ENCODE measurements at places on chromosomes 5 and 9. TPM values are rescaled to one million over a fixed set of nuclear protein-coding genes. Genes with fewer than 3 reads are reported as not detected.

TEX48 gene
- not detected for total RNA-seq

- no peak for DNase-seq
Measured at GRCh38 chr9:78698371-78698770, 401.4 kb downstream of the PSAT1 start.

DNA sequence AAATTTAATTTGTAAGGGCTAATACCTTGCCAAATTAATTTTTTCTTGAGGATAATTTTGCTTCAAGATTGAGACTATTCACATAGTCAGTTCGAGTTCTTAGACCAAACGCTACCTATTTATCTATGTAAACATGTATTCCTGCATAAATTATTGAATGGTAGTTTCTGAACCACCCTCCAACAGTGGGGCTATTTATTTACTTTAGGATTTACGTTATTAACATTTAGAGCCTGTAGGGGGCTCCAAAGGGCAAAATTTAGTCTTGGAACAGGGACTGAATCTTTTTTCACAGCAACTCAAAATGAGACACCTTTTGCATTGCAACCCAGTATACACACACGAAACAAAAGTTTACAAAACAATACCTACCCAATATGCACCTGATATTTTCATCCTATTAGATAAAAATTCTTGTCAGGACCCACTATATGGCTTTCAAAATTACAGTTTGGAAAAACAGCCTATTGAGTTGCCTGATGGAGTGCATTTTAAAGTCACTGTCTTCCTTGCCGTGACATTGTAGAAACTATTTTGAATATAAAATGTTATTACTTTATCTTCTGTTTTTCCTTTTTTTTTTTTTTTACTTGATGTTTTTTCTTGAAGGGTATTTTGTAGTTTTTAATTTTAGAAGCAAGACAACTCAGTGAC is 47.1 kb upstream of the POU4F3 start:
- DNase-seq, result no peak

GRCh38 chr5:102286476-102286875 is 9.6 kb downstream of the SLCO4C1 start:
- DNase-seq, result no peak
